ENCODE measurements at places on chromosomes 16 and 17.

GRCh38 chr16:73405851-73406250 is 357.9 kb upstream of the ZFHX3 start:
- no peak for DNase-seq

DNA sequence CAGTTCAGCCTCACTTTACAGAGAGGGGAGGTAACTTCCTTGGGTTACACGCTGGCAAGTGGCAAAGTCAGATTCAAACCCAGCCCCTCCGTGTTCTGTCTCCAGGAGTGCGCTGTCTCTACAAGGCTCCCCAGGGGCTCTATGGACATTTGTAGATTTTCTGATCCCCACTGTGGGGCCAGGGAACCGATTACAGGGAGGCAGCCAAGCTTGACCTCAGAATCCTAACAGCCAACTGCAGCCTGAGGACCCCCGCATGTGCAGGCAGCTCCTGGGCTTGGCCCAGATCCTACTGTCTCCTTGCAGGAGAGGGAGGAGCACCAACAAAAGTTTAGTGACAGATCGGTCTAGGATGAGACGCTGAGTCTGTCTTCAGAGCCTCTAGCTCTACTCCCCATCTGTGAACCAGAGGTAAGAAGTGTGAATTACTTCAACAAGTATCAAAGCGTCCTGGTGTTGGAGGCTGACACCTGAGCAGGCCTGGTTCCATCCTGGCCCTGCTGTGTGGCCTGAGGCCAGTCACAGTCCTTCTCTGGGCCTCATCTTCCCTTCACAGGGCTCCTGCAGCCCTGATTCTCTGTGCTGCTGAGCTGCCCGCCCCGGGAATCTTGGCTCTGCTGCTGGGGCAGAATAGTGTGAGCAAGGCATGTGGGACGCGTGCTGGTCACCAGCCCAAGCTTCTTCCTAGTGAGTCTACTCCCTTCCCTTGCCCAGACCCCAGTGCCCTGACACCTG is 9.2 kb upstream of the NATD1 start:
- DNase-seq: no peak

- DNase-seq: no peak
Observed at GRCh38 chr17:36184023-36184765, 7.8 kb upstream of the TBC1D3B start.

- DNase-seq: no peak
Observed at GRCh38 chr17:67492824-67493517, 115.9 kb downstream of the PITPNC1 start.

- DNase-seq: peak; percentile 71
Observed at GRCh38 chr17:16991349-16992009, 19.6 kb upstream of the TNFRSF13B start.

- DNase-seq: no peak
Observed at GRCh38 chr17:47866941-47867340, 16.0 kb upstream of the SP6 start.

GRCh38 chr17:67656494-67657203 is 61.1 kb upstream of the NOL11 start:
- DNase-seq: no peak

DNA sequence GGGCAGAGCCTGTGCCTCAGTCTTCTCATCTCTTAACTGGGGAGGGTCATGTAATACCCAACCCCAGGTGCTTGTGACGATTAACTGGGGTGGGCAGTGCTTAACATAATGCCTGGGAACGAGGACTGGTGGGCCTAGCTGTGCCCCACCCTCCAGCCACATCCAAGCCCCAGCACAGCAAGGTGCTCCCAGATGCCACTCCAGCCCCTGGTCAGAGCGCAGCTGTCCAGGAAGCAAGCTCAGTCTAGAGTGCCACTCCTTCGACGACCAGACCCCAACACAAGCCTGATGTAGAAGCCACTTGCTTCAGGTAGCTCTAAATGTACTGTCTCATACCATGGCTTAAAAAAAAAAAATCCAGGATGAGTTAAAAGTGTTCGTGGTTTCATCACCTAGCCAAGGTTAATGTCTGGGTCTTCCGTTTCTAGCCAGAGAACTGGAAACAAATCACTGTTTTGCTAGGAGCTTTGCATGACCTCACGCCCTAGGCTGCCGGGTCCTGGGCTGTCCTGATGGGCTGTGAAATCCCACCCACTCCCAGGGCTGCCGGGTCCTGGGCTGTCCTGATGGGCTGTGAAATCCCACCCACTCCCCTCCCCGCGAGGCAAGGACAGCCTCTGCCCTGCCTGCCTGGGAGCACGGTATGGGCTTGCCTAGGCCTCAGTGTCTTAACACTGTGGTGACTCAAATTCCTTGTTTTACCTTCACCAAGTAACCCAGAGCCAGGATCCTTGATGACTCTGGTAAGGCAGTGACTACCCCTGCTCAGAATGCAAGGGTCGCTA is 7.7 kb downstream of the MIEF2 start:
- no peak for DNase-seq

- DNase-seq: no peak
Observed at GRCh38 chr17:21303441-21304065, 19.0 kb downstream of the MAP2K3 start.

GRCh38 chr16:85112364-85112763 is at the start of gene CIBAR2:
Gene CIBAR2, minus strand, starts transcription at chr16:85112472. Its CDS starts 120 bp downstream, at chr16:85112352.
- DNase-seq: no peak

GRCh38 chr17:76237859-76238313 is 2.4 kb downstream of the RNF157 start:
- DNase-seq: no peak

GRCh38 chr17:30454635-30455034 is 22.6 kb upstream of the GOSR1 start:
- DNase-seq: no peak

All from activated CD8-positive, alpha-beta memory T cell treated with anti-CD3 and anti-CD28 coated beads for 1 hour (primary cell).